Parietal lobe (tissue), 2 donors: ENCODE measurements at places on chromosomes 2 and 18. TPM values are rescaled to one million over a fixed set of nuclear protein-coding genes. Genes with fewer than 3 reads are reported as not detected.

CYRIA gene
- 199 TPM for total RNA-seq

ILKAP gene
- total RNA-seq = 68.9 TPM

G6PC2 gene
- not detected for total RNA-seq

UGT1A4 gene
- total RNA-seq = not detected

SLC40A1 gene
- total RNA-seq = 17.2 TPM

MRPL44 gene
- 43.8 TPM for total RNA-seq
